ENCODE measurements at places on chromosomes 7 and 10. TPM values are rescaled to one million over a fixed set of nuclear protein-coding genes. Genes with fewer than 3 reads are reported as not detected.

DNA sequence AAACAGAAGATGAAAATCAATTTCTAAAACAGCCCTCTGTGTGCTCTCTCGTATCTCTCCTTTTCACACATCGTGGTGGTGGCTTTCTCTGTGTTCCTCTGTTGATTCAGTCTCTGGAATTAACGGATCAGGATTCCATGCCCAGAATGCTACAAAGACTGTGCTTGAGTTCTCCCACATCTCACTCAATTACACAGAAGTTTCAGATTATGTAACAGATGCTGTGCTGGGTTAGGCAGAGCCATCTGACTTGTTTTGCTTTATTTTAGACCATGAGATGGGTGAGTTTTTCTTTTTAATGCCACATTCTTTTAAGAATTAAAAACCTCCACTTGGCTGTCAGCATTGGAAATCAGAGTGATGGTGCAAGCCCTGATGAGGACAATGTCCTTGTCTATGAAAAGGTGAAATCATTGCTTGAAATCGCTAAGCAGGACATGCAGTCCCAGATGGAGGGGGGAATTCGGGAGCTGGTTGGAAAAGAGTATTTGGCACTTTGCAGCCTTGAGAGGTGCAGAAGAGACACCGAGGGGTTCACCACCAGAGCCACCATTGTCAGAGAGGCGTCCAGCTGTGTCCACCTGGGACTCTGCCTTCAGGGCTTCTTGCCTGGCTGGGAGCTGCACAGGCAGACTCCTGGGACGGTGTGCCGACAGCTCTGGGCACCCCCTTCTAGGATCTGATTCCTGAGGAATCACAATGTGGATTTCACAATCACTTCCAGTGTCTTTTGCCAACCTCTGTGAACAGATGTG, 80.4 kb downstream of the EGFR start:
- DNase-seq = no peak

- no peak for DNase-seq
Measured at GRCh38 chr7:47799524-47799923, 148.7 kb downstream of the PKD1L1 start.

Gene OSBPL3
- polyA plus RNA-seq = 20.4 TPM

GRCh38 chr7:42456267-42456666, 219.3 kb upstream of the GLI3 start:
- no peak for DNase-seq

- no peak for DNase-seq
Measured at GRCh38 chr7:43385309-43385680, 197.6 kb upstream of the STK17A start.

DNA sequence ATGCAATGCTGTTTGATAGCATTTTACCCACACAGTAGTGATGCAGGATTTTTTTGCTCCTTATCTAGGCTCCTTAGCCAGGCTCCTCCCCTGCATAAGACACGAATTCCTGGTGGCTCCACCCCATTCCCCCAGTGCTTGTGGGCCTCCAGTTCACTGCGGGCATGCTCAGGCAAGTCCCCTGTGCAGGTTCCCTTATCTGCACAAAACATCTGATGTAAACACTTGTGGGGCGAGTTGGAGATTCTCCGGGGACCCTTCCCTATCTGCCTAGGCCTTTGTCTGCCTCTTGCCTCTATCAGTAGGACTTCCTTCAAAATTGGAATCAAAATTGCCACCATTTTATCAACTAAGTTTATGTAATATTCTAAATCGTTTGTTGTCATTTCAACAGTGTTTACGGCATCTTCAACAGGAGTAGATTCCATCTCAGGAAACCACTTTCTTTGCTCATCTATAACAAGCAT, 5.4 kb upstream of the STK17A start:
- DNase-seq = no peak

Gene SPDYE11
- 0.25 TPM for polyA plus RNA-seq

Gene PNLIP
- not detected for polyA plus RNA-seq

DNA sequence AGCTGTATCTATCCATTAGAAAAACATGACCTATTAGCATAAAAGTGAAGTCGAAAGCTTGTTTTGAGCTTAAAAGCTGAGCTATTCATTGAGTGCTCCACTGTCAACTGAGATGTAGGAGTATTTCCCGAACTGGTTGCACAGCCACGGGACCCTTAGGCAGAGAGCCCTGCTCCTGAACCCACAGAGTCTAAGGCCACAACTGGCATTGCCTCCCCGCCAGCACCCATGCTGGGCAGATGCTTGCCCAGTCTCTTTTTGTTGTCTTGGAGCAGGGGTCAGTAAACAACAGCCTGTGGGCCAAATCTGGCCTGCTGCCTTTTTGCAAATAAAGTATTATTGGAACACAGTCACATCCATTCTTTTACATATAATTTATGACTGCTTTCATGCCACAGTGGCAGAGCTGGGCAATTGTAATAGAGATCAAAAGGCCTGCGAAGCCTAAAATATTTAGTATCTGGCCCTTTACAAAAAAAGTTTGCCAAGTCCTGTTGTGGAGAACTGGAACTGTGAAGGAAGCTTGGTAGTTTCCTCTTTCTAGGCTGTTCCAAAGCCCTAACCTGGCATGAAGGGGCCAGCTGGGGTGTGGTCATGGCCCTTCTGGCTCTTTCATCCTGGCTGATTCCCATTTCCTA, 58.4 kb upstream of the WAPL start:
- DNase-seq = no peak

Gene TFR2
- polyA plus RNA-seq = 0.79 TPM

Gene BMPER
- 20.1 TPM for polyA plus RNA-seq

GRCh38 chr7:101108330-101108857, 18.5 kb upstream of the SERPINE1 start:
- DNase-seq = no peak

Gene SPACDR
- polyA plus RNA-seq = 0.58 TPM

- DNase-seq = no peak
Measured at GRCh38 chr10:101843032-101844021, at the start of gene KCNIP2. TSS of gene KCNIP2 (minus strand) at chr10:101843800. CDS start at chr10:101843568, 232 bp downstream.

- no peak for DNase-seq
Measured at GRCh38 chr7:45717537-45718235, 143.5 kb downstream of the ADCY1 start.

Gene TACC2
- 35.4 TPM for polyA plus RNA-seq

DNA sequence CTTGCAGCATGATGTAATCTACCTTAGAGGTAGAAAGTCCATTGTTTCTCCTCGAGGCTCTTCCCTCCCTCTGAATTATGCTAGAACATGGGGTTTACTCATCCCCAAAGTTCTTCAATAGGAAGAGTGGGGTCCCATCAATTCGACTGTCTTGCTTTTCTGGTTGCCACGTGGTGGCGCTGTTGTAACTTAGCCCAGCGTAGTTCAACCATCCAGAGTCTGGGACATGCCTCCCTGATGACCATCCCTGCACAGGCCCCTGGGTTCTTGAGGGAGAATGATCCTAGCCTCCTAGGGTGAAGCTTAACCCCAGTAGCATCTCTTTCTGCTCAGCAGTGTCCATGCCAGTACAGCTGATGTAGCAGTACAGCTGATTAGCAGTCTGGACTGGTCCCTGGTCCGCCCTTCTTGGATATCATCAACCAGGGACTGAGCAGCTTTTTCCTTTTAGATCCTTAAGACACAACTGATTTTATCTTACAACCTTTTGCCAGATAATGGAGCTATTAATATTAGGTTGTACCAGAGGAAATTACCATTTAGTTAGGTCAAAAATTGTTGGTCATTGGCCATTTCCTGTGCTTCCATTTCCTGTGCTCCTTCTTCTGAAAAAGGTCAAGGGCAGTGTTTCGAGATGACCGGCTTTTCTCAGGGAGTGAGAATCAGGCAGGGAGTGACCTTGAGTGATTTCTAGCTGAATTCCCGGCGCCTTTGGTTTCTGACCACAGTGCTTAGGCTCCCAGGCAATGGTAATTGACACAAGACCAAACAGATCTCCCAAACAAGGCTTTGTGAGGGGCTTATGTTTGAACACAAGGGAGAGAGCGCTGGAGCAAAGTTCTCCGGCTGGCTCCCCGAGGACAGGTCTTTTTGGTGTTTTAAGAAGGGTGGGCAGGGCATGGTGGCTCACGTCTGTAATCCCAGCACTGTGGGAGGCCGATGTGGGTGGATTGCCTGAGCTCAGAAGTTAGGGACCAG, 65.4 kb downstream of the TACC2 start:
- no peak for DNase-seq

Gene AKAP9
- 92.1 TPM for polyA plus RNA-seq

Gene AUTS2
- 51.6 TPM for polyA plus RNA-seq

- no peak for DNase-seq
Measured at GRCh38 chr7:30331338-30331737, 46.9 kb downstream of the ZNRF2 start.

GRCh38 chr7:134910214-134910890, 76.0 kb upstream of the AGBL3 start:
- DNase-seq = no peak

- DNase-seq = no peak
Measured at GRCh38 chr10:128938558-128938957, 528.5 kb upstream of the MGMT start.

GRCh38 chr10:70498970-70499835, 20.6 kb downstream of the PALD1 start:
- DNase-seq = no peak

DNA sequence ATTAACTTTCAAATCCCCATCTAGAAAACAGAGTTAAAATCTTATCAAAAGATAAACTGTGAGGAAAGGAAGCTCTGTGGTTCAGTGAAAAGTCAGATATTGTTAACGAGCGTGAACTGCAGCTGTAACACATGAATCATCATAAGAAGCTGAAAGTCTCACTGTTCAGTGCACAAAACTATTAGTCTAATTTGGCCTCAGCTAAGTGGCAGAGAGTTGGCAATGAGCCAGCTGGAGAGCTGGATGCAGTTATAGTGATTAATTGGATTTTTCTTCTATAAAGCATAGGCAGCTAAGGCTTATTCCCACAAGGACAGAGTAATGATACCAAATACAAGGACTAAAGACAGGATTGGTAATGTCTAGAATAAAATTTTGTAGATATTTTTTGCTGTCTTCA, 101.1 kb upstream of the ABCB5 start:
- DNase-seq = peak; percentile 50

- DNase-seq = no peak
Measured at GRCh38 chr7:100670074-100670473, 3.5 kb upstream of the GNB2 start.

Gene ADIRF
- 12.5 TPM for polyA plus RNA-seq

Gene WEE2
- polyA plus RNA-seq = not detected

- DNase-seq = no peak
Measured at GRCh38 chr10:86388119-86388704, 21.6 kb upstream of the GRID1 start.
